ENCODE measurements at places on chromosomes 11 and 22. TPM values are rescaled to one million over a fixed set of nuclear protein-coding genes. Genes with fewer than 3 reads are reported as not detected.

PCSK7 gene
- 85.6 TPM for total RNA-seq

OR5A2 gene
- total RNA-seq = not detected

DDX25 gene
- not detected for total RNA-seq

CNGA4 gene
- not detected for total RNA-seq

MAJIN gene
- not detected for total RNA-seq

NNMT gene
- 711 TPM for total RNA-seq

Data from placental pericyte (primary cell).